ENCODE measurements at places on chromosomes 6 and 20.
A peak's percentile ranks its signal among the peaks of the same experiment; 100 is the strongest.

- DNase-seq, result no peak
Observed at GRCh38 chr20:44810061-44810390, 320 bp downstream of the RIMS4 start.

DNA sequence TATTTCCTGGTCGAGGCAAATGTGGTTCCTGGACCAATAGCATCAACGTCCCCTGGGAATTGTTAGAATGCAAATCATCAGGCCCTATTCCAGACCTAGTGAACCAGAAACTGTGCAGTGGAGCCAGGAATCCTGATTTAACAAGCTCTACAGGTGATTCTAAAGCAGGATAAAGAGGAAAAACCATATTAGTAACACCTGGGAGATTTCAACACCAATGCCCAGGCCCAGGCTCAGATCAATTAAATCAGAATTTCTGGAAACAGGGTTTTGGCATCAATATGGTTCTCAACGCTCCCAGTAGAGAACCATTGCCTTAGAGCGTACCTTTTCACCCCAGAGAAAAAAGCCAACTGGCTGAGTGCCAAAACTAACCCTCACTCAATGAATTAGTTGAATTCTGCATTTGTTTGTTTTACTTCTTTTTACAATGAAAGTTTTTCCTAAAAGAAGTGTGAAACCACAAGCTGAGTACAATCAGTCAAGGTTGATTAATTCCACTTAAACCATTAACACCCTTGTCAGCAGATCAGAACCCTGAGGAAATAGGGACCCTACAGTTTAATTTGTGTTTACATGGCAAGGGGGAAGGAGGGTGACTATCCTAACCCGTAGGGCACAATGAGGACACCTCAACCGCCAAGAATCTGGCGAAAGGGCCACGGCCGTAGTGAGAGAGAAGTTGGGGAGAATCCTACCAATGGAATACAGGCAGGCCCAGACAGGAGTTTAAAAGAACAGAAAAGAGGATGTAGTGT is 34.9 kb upstream of the LOC128125822 start:
- no peak for DNase-seq

DNA sequence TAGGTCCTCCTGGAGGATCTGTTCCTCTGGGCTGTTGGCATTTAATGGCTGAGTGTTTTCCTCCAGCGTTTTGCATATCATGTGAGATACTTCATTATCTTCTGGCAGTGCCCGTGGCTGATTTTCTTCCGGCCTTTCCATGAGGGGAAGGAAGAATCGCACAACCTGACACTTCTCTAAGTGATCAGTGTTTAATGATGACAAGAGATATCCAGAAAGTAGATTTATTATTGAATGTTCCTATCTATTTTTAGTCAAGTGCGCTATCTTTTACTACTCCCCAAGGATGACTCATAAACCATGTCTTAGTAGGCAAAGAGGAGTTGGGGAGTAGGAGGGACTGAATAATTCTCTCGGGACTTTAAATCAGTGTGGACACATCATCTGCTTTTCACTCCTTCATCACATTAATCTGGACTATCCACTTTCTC is 149.7 kb downstream of the PLCB4 start:
- no peak for DNase-seq

- no peak for DNase-seq
Observed at GRCh38 chr20:16201191-16201590, 372.1 kb downstream of the KIF16B start.

DNA sequence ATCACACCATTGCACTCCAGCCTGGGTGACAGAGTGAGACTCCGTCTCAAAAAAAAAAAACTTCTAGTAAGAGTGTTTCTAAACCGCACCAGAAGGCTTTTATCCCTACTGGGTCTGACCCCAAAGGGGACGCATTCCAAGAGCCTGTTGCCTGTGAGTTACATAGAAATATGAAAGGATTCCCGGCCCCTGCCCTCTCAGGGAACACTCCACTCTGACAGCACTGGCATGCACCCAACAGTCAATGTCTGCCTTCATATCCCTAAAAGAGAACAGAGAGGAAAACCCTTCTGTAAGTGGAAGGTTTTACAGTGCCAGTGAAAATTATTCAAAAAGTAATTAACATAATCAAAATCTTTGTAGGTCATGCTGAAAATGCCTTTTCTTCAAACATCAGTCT is 117.1 kb upstream of the PTPRT start:
- no peak for DNase-seq

GRCh38 chr6:89009624-89010059 is 46.2 kb upstream of the RNGTT start:
- DNase-seq, result peak; percentile 92
